Fibroblast of gingiva (primary cell): ENCODE measurements at places on chromosomes 2 and 18.

DNA sequence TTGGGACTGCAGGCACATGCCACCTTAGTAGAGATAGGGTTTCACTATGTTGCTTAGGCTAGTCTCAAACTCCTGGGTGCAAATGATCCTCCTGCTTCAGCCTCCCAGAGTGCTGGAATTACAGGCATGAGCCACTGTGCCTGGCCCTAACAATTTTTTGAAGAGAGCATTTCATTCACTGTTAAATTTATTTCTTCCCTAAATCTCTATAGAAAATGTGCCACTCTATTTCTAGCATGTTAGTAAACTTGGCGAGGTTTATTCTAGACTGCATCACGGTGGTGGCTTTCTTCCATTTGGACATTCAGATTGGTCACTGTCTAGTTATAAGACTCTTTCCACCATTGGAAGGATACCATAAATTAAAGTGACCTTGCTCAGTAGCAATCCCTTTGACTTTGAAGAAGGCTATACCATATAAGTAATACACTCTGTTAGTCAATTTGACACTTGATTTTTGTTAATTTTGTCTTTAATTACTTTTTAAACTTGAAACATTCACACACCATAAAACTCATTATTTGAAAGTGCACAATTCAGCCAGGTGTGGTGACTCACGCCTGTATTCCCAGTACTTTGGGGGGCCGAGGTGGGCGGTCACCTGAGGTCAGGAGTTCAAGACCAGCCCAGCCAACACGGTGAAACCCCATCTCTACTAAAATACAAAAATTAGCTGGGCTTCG lies 16.2 kb downstream of the DDX1 start:
- DNase-seq, result no peak

- DNase-seq, result no peak
Observed at GRCh38 chr2:217394510-217395351, 534.9 kb upstream of the TNP1 start.

- no peak for DNase-seq
Observed at GRCh38 chr2:180258041-180258537, 251.0 kb upstream of the CWC22 start.

- DNase-seq, result peak; percentile 24
Observed at GRCh38 chr2:197838036-197838435, 33.6 kb downstream of the PLCL1 start.

DNA sequence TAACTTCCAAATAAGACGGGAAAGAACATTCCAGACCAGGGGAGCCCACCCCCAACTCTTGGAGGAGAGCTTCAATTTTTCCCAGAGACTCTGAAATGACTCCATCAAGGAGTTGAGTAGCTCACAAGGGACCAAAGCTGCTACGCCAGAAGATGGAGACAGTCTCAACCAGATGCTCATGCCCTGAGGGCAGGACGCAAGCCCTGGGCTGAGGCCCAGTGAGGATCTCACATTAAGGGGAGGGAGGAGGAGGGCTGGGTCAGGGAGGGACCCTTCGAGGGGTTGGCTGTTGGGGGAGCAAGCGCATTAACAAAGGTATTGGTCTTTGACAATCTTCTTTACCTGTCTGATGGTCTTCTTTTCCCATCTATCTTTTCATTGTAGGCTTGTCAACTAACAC lies 141.3 kb upstream of the SLC1A4 start:
- no peak for DNase-seq
